ENCODE measurements at places on chromosomes 1 and 21.

DNA sequence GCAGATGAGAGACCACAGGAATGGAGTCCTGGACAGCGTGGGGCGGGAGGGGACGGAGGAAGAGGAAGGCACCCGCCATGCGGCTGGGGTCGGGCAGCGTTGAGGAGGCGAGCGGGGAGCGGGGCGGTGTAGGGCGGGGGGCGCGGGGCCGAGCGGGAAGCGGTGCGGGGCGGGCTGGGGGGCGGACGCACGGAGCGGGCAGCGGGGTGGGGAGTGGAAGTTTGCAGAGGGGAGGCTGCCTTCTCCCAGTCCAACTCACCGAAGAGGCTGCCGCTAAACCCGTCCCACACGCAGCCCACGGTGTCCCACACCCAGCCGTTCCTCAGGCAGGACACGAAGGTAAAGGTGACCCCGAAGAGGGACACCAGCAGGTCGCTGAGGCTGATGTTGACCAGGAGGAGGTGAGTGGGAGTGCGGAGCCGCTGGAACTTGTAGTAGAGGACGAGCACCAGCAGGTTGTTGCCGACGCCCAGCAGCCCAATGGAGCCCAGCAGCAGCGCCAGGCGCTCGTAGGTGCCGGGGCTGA is 483 bp downstream of the CHML start:
- DNase-seq: peak; percentile 84

DNA sequence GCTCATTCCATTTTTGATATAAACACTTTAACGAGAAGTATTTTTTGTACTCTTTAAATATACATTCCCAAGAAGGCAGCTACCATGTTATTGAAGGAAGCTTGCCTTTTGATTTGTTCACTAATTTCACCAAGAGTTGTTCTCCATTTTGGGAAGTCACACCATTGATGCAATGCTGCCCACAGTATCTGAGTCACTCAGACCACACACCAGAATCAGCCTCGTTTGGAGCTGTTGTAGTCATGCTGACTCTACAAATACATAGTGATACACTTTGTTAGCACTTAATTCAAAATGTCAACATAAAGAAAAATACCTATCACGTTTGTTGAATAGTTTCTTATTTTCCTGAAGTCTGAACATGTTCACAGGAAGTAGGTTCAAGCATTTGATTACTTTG is 78.7 kb downstream of the PAPPA2 start:
- peak; percentile 49 for DNase-seq

GRCh38 chr1:190169311-190170067 is 308.2 kb downstream of the BRINP3 start:
- DNase-seq: no peak

- peak; percentile 60 for DNase-seq
Measured at GRCh38 chr21:33023574-33024200, 2.0 kb upstream of the OLIG2 start.

- no peak for DNase-seq
Measured at GRCh38 chr1:22273686-22274681, 131.1 kb upstream of the WNT4 start.

DNA sequence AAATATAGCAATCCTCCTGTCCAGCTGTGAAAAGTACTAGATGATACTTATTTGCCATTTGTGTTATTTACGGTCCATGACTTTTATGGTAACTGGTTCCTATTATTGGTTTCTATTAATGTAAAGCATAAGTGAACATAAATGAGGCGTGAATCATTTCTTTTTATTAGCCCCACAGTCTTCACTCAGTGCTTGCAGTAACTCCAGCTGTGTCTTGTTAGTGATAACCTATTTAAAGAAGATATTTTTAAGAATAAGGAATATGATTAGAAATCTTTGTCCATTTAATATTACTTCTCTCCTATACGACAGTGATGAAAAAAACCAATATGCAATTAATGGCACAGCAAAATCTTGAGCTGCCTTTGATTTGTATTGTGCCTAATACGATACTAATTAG is 149.9 kb downstream of the SPATA17 start:
- no peak for DNase-seq

GRCh38 chr1:47699492-47700235 is 261.8 kb downstream of the FOXD2 start:
- peak; percentile 52 for DNase-seq

GRCh38 chr1:40363721-40364120 is 9.8 kb upstream of the SMAP2 start:
- DNase-seq: no peak

GRCh38 chr1:3442901-3443300 is 11.6 kb upstream of the ARHGEF16 start:
- DNase-seq: no peak

GRCh38 chr1:9633493-9633892 is 18.0 kb upstream of the PIK3CD start:
- no peak for DNase-seq

DNA sequence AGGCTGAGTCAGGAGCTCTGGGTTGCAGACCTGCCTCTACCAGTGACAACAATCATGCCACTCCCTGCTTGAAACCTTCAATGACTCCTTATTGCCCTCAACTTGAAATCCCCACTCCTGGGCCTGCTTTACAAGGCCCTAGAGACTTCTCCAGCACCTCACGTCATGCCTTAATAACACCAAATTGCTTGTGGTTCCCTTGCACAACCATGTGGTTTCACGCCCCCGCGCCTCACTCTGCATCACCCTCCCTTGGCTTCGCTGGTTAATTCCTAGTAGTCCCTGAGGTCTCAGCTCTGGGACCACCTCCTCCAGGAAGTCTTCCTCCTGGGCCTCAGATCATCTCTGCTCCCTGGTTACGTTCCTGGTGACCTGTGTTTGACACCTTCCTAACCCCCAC is 33.0 kb downstream of the EPHA2 start:
- DNase-seq: no peak

- DNase-seq: peak; percentile 51
Measured at GRCh38 chr1:21344750-21345443, 54.6 kb upstream of the ECE1 start.

DNA sequence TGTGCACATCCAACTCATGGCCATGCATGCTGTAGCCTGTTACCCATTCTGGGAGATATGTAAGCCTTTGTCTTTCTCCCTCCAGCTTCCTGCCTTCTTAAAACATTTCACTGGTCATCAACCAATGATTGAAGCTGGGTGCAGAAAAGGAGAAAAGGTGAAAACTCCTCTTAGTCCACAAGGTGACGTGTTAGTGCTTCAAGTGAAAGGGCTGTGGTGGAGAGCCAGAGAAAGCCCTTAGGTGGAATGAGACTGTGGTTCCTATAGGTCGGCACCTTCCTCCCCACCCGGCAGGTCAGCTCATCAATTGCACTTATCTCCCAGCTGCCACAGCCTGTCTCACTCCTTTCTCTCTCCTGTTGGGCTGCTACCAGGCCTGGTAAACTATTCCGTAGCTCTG is 30.4 kb downstream of the ERG start:
- no peak for DNase-seq

DNA sequence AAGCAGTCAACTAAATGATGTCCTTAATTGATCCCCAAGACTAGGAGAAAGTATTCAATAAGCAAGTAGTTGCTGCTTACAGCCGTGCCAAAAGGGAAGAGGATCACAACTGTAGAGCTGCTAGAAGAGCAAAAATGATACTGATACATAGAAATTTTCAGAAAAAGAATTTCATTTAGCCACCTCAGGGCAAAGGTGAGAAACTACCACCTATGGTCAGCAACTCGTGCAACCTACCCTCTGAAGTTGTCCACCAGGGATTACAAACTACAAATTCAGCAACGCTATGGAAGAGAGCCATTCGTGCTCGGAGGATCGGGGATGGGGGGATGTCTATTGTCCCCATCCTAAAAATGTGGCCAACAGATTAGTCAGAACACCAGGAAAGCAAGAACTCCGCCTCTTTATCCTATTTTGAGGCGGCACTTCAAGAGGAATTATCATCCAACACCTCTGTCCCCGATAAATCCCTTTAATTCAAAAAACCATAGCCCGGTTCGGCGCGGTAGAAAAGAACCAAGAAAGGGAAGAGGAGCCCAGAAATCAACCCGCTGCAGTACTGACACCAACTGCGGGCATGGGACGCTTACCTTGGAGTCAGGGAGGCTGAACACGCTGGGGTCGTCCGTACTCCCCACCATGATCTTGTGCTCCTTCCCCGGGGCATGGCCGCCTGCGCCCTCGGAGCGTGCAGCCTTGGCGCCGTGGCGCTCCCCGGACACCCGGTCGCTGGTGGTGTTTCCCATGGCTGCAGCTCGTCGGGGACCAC is 687 bp downstream of the PRKAB2 start:
- DNase-seq: peak; percentile 52

- DNase-seq: no peak
Measured at GRCh38 chr1:45542591-45542990, 8.0 kb upstream of the AKR1A1 start.

- no peak for DNase-seq
Measured at GRCh38 chr1:66041654-66042053, 249.0 kb downstream of the PDE4B start.
